ENCODE measurements at places on chromosomes 5 and 9.

- DNase-seq = no peak
These were observed 14.7 kb upstream of the CSF1R start for GRCh38 chr5:150101023-150101422.

DNA sequence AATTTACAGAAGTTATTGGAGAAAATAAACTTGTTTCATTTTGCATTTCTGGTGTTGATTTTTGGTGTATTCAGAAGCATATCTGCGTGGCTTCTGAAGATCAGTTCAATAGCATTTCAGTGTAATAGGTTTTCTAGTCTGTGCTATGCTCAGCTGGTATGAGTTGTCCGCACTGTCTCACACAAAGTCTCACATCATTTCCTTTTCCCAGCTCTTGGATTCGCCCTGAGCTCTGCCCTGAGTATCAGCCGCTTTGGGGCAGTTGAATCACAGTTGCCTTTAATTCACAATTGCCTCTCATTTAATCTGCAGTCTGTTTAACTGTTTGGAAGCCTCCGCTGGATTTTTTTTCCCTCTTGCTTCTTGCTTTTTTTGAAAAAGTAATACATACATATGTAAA is 6.4 kb upstream of the TTC23L start:
- DNase-seq = no peak

DNA sequence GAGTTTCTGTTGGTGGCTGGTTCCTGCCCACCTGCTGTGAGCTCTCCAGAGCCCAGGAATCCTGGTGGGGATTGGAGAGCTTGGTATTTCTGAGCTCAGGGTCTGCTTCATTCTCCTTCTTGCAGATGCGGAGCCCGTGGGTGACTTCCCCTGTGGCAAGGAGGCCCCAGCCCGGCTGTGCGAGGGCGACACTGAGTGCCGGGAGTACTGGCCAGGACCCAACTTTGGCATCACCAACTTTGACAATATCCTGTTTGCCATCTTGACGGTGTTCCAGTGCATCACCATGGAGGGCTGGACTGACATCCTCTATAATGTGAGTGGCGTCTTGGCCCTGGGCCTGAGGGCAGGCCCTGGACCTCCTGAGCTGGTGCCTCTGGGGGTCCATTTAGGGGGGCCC is 39.5 kb downstream of the CACNA1B start:
- no peak for DNase-seq

- DNase-seq = no peak
These were observed 50.3 kb downstream of the MTAP start for GRCh38 chr9:21852754-21853153.

DNA sequence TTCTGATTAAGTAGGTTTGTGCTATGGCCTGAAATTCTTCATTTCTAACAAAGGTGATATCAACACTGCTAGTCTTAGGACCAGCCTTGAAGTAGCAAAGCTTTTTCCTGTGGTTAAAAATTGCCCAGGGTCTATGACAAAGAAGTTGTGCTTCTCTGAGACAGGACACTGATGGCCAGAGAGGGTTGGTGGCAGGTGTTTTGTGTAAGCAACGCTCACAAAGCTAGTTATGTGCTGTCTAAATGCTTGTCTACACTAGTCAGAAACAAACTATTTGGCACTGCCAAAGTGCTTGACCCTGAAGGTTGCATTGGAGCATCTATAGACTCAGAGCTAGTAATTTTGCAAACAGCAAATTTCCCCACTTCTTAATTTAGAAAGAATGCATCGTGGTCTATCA is 44.1 kb upstream of the SELENOP start:
- no peak for DNase-seq

GRCh38 chr9:100589582-100589981 is 11.7 kb downstream of the CAVIN4 start:
- DNase-seq = no peak

GRCh38 chr9:93823245-93824072 is 131.7 kb downstream of the BARX1 start:
- no peak for DNase-seq

GRCh38 chr5:178650214-178650613 is 23.4 kb upstream of the CLK4 start:
- DNase-seq = no peak

DNA sequence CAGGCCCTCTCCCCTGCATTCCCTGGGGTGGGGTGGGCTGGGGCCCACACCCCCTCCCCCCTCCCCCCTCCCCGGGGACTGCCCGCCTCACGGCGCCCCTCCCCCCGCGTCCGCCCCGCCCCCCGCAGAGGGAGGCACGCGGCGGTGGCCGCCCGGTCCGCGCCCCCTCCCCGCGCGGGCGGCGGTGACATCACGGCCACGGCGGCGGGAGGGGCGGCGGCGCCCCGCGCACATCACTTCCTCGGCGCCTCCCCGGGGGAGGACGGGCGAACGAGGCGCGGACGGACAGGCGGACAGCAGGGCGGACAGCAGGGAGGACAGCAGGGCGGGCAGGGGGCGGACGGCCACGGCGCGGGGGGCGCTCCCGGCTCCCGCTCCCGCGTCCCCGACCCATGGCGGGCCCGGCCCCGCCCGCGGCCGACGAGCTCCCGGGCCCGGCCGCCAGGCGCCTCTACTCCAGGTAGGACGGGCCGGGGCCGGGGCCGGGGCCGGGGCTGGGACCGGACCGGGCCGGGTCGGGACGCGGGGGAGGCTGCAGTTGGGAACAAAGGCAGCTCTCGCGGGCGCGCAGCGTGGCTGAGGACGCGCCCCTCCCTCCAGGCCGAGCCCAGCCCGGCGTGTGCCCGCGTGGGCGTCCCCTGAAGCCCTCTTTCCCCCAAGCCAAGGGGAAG is at the start of gene GPSM1:
TSS of gene GPSM1 (plus strand) at position 236 of the 671 bp plus-strand sequence. CDS start at position 393, 157 bp downstream.
- DNase-seq = peak; percentile 65

GRCh38 chr5:41955432-41956024 is 30.4 kb downstream of the FBXO4 start:
- DNase-seq = no peak

DNA sequence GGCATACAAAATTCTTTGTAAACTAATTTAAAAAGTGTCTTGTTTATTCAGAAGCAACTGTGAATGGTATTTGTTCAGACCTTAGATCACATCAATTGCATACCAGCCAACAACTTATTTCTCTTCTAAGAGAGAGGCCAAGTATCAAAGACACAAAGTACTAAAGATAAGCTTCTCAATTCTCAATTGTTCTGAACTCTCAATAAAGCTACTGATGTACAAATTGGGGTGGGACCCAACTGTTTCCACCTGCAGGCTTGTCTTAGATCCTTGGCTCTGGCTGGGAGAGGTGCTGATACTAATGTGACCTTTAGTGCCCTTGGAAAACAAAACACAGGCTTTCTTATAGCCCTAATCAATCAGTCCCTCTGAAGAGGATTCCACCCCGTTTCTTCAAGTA is 22.1 kb downstream of the XRCC4 start:
- DNase-seq = no peak

GRCh38 chr5:119943148-119943547 is 313.8 kb downstream of the FAM170A start:
- peak; percentile 36 for DNase-seq

GRCh38 chr5:38249301-38249700 is 9.1 kb upstream of the EGFLAM start:
- no peak for DNase-seq

GRCh38 chr5:132294728-132295504 is 722 bp downstream of the SLC22A4 start:
- DNase-seq = peak; percentile 94

DNA sequence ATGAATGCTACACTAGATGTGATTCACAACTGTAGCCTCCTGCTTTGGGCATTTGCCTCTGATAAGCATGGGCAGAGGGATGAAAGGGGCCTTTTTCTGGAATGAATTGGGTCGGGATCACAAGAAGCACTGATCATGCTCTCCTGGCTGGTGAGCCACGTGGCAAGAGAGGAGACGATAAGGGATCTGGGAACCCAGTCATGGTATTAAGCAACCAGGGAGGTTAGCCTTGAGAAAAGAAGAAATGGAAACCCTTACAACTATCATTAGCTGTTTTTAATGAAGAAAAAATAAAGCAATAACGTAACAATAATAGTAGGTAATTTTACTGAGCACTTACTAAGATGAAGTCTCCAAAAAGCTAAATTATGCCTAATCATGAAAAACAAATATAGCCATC is 50.0 kb upstream of the RAI14 start:
- DNase-seq = no peak

DNA sequence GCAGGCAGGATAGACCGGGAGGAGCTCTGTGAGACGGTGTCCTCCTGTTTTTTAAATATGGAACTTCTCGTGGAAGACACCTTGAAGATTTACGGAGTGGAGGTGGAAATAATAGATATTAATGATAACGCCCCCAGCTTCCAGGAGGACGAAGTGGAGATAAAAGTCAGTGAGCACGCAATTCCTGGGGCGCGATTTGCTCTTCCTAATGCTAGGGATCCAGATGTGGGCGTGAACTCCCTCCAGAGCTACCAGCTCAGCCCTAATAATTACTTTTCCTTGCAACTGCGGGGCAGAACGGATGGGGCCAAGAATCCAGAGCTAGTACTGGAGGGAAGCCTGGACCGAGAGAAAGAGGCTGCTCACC is 621 bp downstream of the PCDHGA11 start:
- no peak for DNase-seq

DNA sequence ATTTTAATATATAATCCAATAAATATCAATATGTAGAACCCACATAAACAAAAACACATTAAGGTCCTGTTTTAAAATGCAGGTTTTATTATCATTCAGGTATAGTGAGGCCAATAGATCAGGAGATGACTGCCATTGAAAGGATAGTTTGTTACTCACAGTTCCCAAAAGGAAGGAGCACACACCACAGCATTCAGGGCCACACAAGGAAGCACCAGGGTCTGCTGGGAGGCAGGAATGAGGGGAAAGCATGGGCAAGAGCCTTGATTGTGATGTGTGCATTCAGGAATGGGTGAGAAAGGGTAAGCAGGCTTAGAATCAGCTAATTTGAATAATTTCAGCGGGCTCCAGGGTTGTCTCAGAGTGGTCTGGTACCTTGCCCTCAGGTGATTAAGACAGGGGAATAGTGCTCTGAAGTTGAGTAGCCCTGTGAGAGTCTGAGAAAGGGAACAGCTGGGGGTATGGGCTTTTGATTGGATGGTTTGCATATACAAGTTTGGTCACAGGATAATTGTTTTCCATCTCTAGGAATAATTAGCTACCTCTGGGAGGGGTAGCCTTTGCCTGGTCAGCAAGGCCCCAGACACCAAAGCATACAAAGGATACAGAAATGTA is 19.8 kb upstream of the OTULIN start:
- no peak for DNase-seq

- DNase-seq = peak; percentile 64
These were observed 574 bp downstream of the SLC35A4 start for GRCh38 chr5:140565024-140565779.

GRCh38 chr5:128409166-128409800 is 128.8 kb downstream of the FBN2 start:
- DNase-seq = no peak

DNA sequence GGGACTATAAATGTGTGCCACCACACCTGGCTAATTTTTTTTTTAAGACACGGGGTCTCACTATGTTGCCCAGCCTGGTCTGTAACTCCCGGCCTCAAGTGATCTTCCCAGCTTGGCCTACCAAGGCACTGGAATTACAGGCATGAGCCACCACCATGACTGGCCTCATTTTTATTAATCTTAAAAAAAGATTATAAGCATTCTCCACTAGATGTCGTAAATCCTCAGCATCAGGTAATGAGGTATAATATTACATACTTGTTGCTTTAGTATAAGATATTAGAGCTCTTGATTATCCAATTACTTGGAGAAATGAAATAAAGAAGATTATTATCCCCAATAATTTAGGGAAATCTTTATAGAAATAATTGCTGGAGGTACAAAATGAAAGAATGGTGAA is 78.2 kb upstream of the HTR1A start:
- no peak for DNase-seq

GRCh38 chr5:147734894-147735293 is 47.6 kb downstream of the JAKMIP2 start:
- no peak for DNase-seq

DNA sequence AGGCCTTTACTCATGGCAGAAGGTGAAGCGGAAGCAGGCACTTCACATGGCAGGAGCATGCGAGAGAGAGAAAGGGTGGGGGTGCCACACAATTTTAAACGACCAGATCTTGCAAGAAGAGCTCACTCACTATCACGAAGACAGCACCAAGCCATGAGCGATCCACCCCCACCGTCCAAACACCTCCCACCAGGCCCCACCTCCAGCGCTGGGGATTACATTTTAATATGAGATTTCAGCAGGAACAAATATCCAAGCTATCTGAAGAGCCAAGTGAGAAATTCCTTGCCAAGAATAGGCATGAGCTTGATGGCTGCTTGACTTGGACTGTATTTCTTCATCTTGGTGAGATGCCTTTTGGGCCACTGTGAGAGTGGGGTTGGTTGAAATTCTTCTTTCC is 88.0 kb downstream of the PDZD2 start:
- DNase-seq = no peak

DNA sequence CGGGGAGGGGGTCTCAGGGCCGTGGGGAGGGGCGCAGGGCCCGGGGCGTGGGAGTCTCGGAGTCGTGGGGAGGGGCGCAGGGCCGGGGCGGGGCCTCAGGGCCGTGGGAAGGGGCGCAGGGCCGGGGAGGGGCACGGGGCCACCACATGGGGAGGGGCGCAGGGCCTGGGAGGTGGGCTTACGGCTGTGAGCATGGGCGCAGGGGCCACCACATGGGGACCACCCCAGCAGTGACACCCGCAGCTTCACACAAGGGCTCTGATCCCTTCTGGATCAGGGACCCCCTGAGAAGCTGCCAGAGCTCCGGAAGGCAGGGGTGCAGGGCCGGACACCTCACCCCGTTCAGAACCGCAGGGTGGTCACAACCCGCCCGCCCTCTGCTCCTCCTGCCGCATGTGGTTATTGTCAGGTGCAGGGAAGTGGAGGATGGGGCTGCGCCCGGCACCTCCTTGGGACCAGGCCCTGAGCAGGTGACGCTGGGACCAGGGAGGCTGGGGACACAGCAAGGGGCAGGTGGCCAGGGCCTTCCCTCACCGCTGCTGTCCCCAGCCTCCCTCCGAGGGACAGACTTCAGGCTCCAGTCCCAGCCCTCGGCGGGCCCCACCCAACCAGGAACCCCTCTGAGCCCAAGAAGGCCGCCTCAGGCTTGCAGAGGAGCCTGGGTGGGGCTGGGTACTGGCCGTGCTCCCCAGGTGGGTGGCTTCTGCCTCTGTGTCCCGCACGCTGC is 53.7 kb downstream of the EXD3 start:
- no peak for DNase-seq

DNA sequence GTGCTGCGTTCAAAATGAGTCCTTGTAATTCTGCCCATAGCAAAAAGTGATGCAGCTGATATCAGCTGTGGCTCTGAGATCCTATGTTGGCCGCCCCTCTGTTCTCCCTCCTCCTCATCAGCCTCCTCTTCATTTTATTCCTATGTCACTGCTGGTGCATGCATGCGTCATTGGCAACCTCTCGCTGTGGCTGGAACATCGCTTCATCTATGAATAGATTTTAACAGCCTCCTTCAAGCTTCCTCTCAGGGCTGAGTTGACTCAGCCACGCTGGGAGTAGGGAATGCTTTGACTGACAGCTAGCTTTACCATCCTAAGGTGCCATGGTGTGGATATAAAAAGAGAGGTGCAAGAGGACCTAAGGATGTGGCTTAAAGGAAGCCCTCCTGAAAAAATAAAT is 303.5 kb downstream of the PLK2 start:
- DNase-seq = no peak

All from suppressor macrophage treated with lipopolysaccharide for 1 hour (primary cell).